Upper lobe of left lung (tissue), 6 donors: ENCODE measurements at places on chromosomes 2 and 18. TPM values are rescaled to one million over a fixed set of nuclear protein-coding genes. Genes with fewer than 3 reads are reported as not detected.

GRCh38 chr2:26772064-26773001 is 8.2 kb downstream of the SLC35F6 start:
- H3K4me1 ChIP-seq: peaks cover 52% of the 10 kb centered on the region
- peaks cover 45% of the 10 kb centered on the region for H3K36me3 ChIP-seq
- no peak overlapping the region for H3K4me3 ChIP-seq
- no peak for DNase-seq
- H3K27ac ChIP-seq: peak overlapping the region; percentile 86

DNA sequence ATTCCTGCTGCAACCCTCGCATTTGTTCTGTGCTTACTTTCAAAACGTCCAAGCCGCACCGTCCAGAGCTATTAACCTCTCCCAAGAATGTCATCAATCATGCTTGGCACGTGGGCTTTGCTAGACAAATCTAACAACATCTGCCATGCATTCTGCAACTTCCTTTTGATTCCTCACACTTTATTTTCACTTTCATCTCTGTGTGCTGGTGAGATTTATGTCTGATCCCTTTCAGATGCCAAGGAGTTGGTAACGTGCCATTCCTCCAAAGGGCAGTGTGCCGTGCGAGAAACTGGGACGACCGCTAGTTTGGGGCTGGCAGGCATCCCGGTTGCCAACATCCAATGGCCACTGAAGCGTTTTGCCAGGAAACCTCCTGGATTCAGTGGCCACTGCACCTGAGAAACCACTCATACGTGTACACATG is 230.0 kb upstream of the PARD3B start:
- no peak for DNase-seq
- H3K36me3 ChIP-seq: no peaks in the 10 kb centered on the region
- no peak overlapping the region for H3K4me3 ChIP-seq
- no peaks in the 10 kb centered on the region for H3K27me3 ChIP-seq
- H3K27ac ChIP-seq: no peak overlapping the region
- no peaks in the 10 kb centered on the region for H3K4me1 ChIP-seq

GRCh38 chr2:98921062-98921461 is 15.0 kb downstream of the CRACDL start:
- no peaks in the 10 kb centered on the region for H3K27me3 ChIP-seq
- no peak overlapping the region for H3K27ac ChIP-seq
- H3K4me3 ChIP-seq: no peak overlapping the region

GRCh38 chr2:20415511-20415918 is 31.4 kb upstream of the RHOB start:
- no peaks in the 10 kb centered on the region for H3K36me3 ChIP-seq
- H3K27ac ChIP-seq: no peak overlapping the region
- H3K4me3 ChIP-seq: no peak overlapping the region

The SKOR2 gene
- not detected for total RNA-seq
